ENCODE measurements at places on chromosomes 6 and 20.

GRCh38 chr6:11392778-11393507 lies 144.6 kb upstream of the TMEM170B start:
- DNase-seq, result no peak

GRCh38 chr6:130164251-130164650 lies 58.5 kb downstream of the SAMD3 start:
- no peak for DNase-seq

- no peak for DNase-seq
Observed at GRCh38 chr20:57389695-57390603, 1.2 kb upstream of the RBM38 start.

GRCh38 chr6:138377844-138378243 lies at the start of gene SMIM28:
SMIM28 (plus strand) TSS chr6:138377905; CDS start chr6:138378073, 168 bp downstream.
- no peak for DNase-seq

Data from NK-92 treated with Interleukin-12 subunit alpha and Interleukin-12 subunit beta, amount 100 ng/mL, for 24 hours (cell line).